ENCODE measurements at places on chromosomes 7 and 10.

DNA sequence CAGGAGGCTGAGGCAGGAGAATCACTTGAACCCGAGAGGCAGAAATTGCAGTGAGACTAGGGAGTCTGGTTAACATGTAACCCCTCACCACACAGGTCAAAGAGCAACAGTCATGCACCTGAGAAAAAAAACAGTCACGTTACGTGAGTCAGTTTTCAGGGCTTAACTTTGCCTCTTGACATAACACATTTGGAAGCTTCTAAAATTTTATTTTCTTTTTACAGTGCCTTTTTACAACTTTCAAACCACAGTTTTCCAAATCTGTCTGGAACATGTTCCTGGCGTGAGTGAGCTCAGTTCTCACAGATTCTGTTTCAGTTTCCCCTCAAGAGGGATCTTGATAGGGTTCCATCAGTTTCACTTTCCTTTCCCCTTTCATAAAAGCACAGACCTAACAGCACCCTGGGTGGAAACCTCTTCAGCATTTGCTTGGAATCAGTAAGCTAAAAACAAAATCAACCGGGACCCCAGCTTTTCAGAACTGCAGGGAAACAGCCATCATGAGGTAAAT, 4.4 kb downstream of the IFIT3 start:
- DNase-seq = peak; percentile 81

GRCh38 chr7:11281953-11282352, 308.3 kb downstream of the PHF14 start:
- DNase-seq = no peak

DNA sequence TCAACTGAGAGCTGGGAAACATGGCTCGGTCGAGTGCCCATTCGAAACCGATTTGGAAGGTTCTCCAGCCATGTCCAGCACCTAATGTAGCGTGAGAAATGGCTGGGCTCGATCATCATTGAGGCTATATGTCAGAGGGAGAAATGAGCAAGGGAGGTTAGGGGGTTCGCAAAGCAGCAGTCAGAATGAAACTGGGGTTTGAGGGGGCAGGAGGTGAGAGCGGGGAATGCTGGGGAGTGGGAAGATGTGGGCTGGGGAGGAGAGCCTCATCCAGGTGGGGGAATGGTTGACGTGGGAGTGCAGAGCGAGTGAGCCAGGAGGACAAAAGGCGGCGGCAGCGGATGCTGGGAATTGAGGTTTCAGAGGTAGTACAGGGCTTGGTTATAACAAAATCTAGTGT, 34.8 kb upstream of the GALNTL5 start:
- DNase-seq = no peak

- DNase-seq = no peak
These were observed 63.5 kb downstream of the DNAJB6 start for GRCh38 chr7:157400171-157400860.

GRCh38 chr10:96478355-96478754, 35.4 kb downstream of the TLL2 start:
- DNase-seq = no peak

GRCh38 chr10:112637901-112638300, 190.9 kb downstream of the VTI1A start:
- no peak for DNase-seq

DNA sequence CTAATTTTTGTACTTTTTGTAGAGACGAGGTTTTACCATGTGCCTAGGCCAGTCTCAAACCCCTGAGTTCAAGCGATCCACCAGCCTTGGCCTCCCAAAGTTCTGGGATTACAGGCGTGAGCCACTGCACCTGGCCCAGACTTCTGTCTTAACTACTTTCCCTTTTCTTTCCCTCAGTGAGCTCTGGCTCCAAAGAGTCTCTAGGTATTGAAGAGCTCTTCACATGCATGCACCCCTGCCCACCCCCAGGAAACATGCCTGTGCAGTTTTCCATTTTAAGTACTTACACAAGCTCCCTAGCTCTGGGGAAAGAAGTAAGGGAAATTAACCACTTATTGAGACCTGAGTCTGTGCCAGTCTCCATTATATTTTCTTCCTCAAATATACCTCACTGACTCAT, 2.0 kb downstream of the MYOZ1 start:
- DNase-seq = no peak

GRCh38 chr10:102773986-102774385, 30.2 kb downstream of the WBP1L start:
- peak; percentile 46 for DNase-seq

DNA sequence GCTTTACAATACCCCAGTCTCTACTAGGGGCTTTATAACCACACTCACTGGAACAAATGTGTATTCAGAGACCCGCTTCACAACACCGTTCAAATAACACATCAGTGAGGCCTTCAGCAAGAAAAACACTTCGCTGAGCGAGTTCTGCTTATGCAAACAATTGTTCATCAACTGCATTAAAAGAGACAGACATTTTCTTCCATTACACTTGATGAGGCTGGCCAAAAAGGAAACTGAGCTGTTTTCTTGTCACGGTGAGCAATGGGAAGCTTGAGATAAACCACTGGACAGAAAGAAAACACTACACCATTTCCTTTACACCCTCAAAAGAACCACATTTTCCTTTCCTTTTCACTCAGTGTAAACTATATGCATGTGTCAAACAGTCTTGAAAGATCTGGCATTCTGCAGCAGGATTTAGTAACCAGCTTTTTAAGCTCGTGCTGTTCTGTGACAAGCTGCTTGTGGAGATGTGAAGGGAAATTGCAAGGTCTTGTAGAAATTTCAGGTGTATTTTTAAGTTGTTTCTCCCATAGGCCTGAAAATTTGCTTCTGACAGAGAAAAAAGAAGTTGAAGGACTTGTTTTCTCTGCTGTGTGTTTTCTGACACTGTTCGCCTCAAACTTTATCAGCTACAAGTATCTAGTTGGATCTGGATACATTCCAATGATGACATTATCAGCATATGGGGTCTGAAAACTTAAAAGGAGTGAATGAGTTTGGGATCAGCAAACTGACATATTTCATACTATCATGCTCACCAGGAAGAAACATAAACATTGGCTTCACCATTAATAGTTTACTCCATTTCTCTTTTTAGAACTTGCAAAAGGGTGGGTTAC, 693.1 kb downstream of the PARD3 start:
- DNase-seq = no peak

DNA sequence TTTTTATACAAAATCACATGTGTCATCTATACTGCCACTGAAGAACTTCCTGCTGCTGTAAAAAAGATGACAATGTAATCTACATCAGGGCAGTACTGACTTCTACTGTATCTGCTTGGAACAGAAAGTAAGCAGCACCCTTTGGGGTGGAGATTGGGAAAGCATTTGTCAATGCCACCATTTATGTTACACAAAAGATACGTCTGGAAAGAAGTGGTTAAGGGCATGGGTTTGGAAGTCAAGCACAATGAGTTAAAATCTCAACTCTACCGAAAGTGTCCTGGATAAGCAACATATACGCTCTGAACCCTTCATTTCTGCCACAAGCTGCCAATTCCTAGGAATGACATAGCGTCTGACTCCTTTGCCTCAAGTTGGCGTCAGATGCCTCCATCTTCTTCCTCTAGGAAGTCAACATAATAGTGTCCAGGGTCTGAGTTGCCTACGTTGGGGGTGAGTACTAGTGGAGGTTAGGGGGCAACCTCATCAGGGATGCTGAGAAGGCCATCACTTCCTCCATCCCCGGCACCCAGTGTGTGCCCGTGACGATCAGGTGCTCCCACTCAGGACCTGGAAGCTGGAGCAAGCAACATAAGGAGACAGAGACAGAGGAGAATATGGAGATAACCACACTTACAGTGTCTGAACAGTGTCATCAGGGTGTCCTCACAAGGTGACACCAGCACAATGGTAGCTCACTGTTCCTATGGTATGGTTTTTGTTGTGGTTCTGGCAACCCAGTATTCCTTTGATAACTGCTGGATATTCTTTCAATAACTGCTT, 58.3 kb downstream of the SGMS1 start:
- no peak for DNase-seq

DNA sequence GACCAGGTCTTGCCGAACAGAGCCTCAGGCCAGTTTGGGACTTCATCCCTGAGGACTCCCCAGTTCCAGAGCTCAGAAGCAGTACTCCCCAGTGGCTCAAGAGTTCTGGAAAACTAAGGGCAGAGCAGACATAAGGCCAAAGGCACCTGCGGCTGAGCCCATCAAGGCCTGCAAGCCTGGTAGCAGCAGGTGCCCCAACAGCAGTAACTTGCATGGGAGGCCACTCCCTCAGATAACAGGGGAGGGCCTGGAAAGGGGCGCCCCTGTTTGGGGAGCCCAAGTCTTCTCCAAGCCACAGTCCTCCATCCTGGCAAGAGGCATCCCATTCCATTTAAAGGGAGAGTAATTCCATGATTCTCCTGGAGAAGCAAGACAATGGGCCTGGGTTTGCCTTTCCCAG, 13.0 kb downstream of the POLL start:
- no peak for DNase-seq

- no peak for DNase-seq
These were observed 287.2 kb downstream of the HGF start for GRCh38 chr7:81482600-81483186.

GRCh38 chr7:152891837-152892236, 132.3 kb downstream of the ACTR3B start:
- DNase-seq = no peak

GRCh38 chr10:118843647-118844265, 89.0 kb upstream of the CACUL1 start:
- no peak for DNase-seq

- peak; percentile 30 for DNase-seq
These were observed at the start of gene NEUROG3 for GRCh38 chr10:69573056-69573806. Gene NEUROG3 (minus strand): TSS chr10:69573422. CDS start chr10:69573043, 379 bp downstream.

- no peak for DNase-seq
These were observed 565.8 kb downstream of the PTPRN2 start for GRCh38 chr7:158021836-158022235.

GRCh38 chr10:99292159-99292558, 37.0 kb upstream of the CNNM1 start:
- no peak for DNase-seq

- DNase-seq = no peak
These were observed 9.9 kb downstream of the CLDN12 start for GRCh38 chr7:90413185-90413528.

GRCh38 chr10:48184224-48184623, 90.3 kb downstream of the FRMPD2 start:
- no peak for DNase-seq

DNA sequence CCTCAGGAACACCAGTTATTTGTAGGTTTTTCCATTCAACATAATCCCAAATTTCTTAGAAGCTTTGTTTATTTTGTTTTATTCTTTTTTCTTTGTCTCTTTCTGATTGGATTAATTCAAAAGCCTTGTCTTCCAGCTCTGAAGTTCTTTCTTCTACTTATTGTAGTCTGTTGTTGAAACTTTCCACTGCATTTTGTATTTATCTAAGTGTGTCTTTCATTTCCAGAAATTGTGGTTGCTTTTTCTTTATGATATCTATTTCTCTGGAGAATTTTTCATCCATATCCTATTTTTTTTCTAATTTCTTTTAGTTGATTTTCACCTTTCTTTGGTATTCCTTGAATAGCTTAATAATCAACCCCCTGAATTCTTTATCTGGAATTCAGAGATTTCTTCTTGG, 58.5 kb downstream of the SLC18A2 start:
- no peak for DNase-seq

DNA sequence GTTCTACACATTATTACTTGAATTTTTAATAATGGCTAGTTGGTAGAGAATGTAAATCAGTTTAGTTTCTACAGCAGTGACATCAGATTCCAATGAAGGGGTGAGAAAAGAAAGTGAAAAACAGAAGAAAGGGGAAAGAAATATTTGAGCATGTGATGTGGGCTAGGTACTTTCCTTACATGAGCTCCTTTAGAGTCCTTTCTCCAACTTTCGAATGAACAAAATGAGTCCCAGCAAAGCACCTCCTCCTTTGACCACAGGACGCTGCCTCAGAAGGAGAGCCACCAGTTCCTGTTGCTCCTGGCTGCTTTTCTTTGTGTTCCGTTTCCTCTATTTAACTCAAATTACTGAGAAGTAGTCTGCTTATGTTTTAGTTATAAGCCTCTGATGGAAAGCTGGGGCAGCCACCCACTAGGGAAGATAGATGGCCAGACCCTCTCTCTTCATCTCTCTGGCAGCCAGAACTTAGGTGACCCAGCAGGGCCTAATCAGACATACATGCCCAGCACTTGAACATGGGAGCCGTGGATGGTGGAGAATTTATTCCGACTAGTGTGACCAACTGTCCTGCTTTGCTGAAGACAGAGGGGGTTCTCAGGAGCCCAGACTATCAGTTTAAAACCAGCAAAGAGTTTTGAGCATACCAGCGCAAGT, 82.4 kb upstream of the NME8 start:
- peak; percentile 13 for DNase-seq

DNA sequence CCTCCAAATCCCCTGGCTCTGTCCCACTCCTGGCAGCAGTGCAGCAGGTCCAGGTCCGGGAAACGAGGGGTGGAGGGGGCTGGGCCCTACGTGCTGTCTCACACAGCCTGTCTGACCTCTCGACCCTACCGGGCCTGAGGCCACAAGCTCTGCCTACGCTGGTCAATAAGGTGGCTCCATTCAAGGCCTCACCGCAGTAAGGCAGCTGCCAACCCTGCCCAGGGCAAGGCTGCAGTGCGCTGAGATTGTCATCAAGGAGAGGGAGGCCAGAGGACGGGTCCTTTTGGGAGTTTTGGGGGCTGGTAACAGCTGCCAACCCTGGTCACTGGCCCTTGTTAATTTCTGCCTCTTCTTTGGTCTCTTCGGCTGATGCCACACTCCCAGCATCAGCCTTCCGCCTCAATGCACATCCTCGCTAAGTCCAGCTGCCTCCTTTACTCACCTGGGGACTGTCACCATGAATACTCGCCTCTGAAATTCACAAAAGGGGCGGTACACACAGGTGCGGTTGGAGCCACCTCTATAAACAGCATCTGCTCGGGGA, 3.5 kb downstream of the EPO start:
- no peak for DNase-seq

- no peak for DNase-seq
These were observed 1071.7 kb upstream of the POT1 start for GRCh38 chr7:126001349-126001748.

GRCh38 chr7:141490474-141490873, 60.7 kb upstream of the AGK start:
- no peak for DNase-seq

DNA sequence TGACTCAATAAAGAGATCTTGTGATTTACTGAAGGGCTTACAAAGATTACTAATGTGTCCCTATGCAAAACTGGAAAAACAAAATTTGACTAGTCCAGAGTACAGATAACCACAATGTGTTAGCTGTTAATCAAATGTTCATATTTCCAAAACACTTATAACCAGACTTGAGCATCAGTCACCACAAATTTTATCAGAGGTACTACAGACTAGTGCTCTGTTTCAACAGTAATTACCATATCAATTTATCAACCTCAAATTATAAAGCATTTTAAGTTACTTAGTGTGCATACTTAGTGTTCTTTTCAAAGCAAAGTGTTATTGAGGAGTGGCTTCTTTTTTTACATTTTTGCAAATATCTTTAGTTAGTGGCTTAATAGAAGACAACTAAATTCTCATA, 765.9 kb downstream of the GRM8 start:
- DNase-seq = no peak

DNA sequence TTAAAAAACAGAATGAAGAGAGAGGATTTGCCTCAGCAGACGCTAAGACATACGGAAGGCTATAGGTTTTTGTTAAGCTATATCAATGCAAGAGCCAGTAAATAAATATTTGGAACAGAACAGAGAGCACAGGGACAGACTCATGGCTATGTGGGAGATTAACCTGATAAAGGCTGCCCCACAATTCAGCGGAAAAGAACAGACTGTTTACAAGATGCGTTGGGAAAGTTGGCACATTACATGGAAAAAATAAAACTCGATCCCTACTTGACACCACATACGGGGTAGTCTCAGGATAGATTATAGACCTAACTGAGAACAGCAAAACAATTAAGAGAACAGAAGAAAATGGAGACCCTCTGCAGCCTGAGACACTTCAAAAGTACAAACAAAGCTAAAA, 10.8 kb downstream of the KCNH2 start:
- no peak for DNase-seq

- no peak for DNase-seq
These were observed 434.1 kb downstream of the DNAJB9 start for GRCh38 chr7:109003742-109004141.

All from CD4-positive, alpha-beta T cell (primary cell).